ENCODE measurements at places on chromosomes 1 and 21.

GRCh38 chr21:22536509-22536908 lies 1538.3 kb downstream of the NCAM2 start:
- no peak for DNase-seq

DNA sequence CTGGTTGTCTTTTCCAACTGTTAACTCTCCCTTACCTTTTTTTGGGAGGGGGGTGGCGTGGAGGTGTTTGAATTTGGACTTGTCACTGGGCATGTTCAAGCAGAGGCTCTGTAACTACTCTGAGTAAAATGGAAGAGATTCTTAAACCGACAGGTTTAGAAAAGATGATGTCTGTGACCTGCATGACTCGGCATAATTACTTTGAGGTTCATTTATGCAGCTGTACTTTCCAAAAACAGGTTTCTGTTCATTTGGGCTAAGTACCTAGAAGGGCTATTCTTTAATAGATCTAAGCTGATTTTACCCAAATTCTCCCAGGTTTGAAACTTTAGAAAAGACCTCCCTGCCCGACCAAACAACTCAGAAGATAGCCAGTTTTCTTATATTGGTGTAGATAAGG lies 80.3 kb downstream of the SLC35A3 start:
- DNase-seq, result no peak

- DNase-seq, result no peak
Measured at GRCh38 chr1:166597516-166597915, 241.8 kb upstream of the POGK start.

DNA sequence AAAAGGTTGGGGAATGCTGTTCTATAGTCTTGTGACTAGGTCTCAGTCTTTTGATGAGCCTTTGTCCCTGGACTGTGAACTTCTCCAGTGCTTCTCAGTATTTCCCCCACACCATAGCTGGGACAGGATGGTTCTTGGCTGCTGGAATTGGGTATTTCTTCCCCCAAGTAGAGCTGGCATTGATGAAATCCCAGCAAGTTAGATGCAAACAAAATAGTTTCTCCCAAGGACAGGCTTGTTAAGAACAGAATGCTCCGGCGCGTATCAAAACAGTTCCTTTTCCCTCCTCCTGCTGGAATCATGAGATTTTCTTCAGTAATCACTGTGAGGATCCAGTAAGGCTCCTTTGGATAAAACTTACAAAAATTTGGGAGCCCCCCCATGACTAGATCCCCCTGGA lies 162.6 kb downstream of the PIK3R3 start:
- no peak for DNase-seq

DNA sequence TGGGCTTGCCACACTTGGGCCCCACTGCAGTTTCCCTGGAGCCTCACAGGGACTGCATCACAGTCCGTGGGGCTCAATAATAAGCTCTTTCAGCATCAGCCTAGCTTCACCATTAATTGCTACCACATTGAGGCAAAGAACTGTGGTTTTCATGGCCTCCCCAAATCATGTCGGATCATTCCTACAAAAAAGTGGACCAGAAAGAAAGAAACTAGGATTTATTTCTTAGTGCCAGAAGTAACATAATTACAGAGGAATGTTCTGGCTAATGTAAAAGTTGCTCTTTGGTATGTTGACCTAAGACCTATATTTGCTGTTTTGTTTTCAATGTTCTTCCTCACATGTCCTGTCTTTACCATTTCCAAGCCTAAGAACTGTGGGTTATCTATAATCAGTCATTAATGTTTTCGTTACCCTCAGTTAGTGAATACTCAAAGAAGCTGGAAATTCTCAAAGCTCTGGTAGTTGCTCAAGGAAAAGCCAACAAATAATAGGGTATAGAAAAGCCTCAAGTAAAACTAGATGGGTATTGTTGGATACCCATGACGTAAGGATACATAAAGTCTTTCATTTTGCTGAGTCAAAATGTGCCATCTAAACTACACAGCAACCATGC lies 173.9 kb downstream of the LTN1 start:
- DNase-seq, result no peak

- no peak for DNase-seq
Measured at GRCh38 chr21:33698087-33698860, 56.0 kb downstream of the ITSN1 start.

GRCh38 chr21:29318354-29318753 lies 19.6 kb downstream of the BACH1 start:
- no peak for DNase-seq

DNA sequence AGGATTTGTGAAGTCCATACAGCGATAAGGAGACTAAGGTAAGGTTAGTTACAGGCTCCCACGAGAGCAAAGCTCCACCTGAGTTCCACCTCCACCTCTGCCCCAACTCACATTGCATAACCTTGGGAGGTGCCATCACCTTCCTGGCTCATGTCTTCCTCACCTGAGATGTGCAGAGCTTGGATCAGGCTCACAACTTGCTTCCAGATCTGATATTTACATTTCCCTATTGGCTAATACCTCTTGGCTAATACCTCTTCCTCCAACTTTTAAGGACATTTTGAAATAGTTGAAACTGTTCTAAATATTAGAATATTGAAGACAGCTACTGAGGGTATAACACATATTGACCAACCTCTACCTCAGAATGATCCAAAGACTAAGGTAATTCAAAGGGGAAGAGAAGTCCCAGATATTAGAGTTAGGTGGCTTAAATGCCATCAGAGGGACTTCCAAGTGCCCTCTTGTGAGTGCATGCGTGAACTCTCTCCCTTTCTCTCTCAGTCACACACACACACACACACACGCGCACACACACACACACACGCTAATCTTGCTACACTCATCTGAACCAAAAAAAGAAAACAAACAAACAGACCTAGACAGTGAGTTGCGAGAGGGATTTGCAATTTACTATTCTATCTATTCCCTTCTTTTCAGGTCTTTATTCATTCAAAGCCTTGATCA lies 134.3 kb downstream of the PLPP3 start:
- DNase-seq, result no peak

GRCh38 chr1:199995096-199995685 lies 32.3 kb upstream of the NR5A2 start:
- no peak for DNase-seq

DNA sequence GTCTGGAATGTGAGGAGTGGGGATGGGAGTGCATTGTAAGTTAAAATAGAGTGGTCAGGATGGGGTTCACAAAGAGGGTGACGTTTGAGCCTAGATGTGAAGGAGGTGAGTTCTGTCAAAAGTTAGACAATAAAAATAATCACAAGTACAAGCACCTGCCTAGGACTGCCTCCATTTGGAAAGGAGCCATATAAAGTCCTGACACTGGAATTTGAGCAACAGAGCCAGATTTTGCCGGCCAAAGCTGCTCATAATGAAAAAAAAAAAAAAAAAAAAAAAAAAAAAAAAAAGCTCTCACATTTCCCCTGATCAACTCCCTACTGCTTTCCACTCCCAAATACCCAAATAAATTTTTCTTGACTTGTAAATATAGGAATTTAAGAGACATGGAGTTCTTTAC lies 4.1 kb downstream of the PALMD start:
- no peak for DNase-seq

GRCh38 chr1:169890761-169891538 lies 2.7 kb downstream of the SCYL3 start:
- DNase-seq, result no peak

DNA sequence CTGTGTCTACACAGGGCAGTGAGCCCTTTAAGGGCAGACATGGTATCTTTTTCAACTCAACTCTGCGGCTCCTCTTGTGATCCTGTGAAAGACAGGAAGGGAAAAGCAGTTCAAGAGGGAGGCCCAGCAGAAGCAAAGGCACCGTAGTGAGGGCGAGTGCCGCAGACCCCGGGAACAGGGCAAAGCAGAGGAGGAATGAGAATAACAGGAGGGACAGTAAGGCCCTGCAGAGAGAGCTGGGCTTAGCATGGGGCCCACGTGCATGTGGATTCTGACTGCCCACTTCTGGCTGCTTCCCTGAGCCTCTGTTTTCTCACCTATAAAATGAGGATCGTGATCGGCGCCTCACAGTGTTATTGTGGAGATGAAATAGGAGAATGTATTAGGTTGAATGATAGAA lies 409.3 kb downstream of the PTPRU start:
- no peak for DNase-seq

- DNase-seq, result no peak
Measured at GRCh38 chr1:20095564-20096434, 23.5 kb downstream of the PLA2G2D start.

- no peak for DNase-seq
Measured at GRCh38 chr1:156556354-156556753, 16.0 kb downstream of the IQGAP3 start.

DNA sequence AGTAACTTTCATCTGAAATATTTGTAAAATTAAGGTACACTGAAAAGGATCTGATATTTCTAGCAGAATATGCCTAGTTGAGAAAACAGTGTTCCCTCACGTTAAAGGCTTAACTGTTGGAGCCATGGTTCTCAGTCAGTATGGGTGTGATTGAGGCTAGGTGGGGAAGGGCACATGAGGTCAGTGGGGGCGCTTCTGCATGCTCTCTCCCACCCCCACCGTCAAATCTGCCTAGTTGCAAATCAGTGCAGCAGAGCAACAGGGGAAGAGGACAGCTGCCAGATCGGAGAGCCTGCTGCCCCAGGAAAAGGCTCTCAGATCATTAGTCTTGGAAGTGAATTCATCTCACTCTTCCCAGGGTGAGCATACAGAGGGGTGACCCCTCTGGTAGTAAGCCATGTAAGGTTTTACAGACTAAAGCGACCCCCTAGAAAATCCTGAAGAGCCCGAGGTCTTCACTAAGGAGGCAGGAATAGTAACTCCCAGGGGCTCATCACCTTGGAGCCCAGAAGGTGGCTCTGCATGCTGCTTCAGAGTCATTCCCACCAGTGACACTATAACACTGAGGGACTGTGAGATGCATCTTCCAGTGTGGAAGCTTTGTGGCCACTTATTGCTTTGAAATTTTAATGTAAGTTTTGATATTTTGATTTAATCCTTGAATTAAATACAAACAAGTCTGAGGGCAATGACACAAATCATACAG lies 83.1 kb upstream of the BARHL2 start:
- no peak for DNase-seq

DNA sequence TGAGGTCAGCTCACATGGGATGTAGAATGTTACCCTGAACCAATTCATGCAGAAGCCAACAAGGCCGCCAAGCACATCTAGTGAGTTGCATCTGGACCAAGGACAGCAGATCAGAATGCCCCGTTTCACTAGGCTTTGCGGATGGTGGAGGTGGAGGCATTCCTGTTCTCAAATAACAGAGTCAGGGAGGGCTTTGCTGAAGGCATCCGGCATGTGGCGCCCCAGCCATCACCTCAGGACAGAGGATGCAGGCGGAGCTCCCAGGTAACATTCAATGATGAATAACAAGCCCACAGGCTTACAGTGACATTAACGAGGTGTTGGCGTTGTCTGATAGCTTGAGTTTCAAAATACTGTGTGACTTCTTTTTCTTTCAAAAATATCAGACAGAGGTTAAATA lies 476.2 kb downstream of the CAMTA1 start:
- DNase-seq, result no peak

- peak; percentile 40 for DNase-seq
Measured at GRCh38 chr1:16351994-16352841, at the start of gene FBXO42. Gene FBXO42, minus strand, starts transcription at chr1:16352480. Its CDS starts 37,062 bp downstream, at chr1:16315418.
